ENCODE measurements at places on chromosomes 3 and 15.

- DNase-seq, result no peak
Observed at GRCh38 chr3:51338632-51339031, 46.5 kb upstream of the MANF start.

- DNase-seq, result no peak
Observed at GRCh38 chr3:102444101-102444500, 9.3 kb downstream of the ZPLD1 start.

DNA sequence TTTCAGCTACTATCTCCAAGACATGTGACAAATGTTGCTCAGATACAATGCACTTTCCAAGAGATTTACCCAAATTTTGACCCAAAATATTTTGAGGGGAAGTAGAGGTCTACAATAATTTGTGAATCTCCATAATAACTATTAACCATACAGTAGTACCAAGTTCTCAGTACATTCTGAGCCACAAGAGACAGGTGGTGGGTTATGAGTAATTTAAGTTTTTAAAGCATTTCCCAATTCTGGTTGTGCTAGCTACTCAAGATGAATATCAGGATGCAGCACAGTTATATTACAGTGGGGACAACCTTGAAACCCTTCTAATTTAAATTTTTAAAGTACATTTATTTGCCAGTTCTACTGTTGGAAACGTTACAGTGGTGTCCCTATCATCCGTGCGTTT is 92.2 kb upstream of the MITF start:
- no peak for DNase-seq

DNA sequence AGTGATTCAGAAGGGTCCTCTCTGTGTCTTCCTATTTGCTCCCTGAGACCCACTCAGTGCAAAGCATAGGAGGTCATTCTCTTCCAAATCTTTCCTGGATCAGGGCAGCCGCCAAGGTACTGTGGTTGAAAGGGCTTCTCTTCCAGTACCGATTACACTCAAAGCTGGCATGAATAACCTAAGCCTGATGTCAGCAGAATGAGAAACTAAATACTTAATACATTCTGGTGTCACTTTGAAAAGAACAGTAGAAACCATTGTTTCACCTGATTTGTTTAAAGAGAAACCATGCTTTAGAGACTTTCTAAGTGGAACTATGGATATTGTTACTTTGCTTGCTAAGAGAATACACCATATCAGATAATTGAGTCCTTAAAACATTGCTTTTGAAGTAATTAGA is 50.2 kb downstream of the PDHB start:
- no peak for DNase-seq

DNA sequence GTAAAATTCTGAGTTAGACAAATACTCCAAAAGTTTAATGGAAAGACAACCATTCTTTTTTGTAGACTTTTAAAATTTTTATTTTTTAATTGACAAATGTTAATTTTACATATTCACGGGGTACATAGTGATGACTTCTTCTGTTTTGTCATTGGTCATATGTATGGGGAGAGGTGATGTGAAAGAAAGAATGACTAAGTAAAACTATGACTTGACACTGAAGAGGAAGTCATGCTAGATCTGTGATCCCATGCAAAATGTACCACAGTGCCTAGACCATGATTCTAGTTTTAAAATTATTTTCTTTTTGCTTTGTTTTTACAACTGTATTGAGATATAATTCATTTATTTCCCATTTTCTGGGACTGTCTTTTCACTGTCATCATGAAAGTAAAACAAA is 281.6 kb downstream of the MBNL1 start:
- no peak for DNase-seq

DNA sequence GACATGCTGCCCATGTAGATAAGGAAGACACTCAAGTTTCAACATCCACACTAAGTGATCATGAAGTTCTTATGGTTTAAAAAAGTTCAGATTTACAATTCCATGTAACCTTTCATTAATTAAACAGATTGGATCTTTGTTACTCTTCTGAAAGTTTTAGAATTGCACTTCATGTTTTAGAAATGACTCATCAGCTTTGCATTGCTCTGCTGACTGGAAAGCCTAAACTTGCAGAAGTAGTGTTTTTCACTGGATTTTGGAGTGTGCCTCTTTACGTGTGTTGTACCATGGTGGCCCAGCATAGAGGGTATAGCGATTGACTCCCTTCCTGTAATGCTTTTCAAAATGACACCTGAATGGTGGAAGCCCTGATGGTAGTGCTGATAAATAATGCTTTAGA is 157.9 kb downstream of the BBX start:
- no peak for DNase-seq

DNA sequence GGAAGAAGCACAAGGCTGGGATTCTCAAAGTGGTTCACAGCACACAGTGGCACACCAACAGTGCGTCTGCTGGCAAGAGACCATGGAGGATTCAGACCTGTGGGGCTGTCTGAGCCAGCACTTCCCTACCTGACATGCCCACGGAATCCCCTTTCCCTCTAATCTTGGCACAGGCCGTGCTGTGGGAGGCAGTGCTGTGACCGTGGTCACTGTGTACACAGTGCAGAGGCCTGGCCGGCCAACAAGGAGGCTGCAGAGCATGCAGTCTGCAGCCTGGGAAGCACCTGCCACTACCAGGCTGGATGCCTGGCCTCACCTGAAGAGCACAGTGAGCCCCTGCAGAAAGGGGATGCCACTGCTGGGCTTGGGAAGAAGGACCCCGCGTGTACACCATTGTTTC is 301.0 kb upstream of the LYSMD4 start:
- DNase-seq, result no peak

DNA sequence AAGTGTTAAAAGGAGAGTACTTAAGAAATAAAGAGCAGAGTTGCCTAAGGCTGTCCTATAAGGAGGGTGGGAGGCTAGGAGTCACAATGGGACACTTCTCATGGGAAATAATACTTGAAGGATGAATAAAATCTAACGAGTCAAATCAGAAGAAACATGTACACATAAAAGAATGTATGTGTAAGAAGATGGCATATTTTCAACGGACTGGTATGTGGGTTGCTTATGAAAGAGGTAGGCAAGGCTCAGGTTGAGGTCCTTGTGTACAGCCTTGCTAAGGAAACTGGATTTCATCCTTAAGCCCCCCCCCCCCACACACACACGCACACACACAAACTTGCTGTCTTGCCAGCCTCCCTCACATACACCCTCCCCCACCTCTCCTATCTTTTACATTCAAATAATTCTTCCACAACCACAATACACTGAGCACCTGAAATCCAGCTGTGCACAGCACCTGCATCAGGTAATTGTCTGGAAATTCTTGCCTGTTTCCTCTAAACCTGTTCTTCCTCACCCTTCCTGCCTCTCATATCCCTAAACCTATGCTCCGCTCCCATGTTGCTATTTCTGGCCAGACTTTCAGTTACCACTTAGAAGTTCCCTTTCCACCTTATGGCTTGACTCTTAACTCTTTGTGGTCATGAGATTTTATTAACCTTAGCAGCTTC is 79.2 kb downstream of the FMN1 start:
- no peak for DNase-seq
